Activated T-cell treated with anti-CD3 and anti-CD28 coated beads, Interleukin-2, amount 50 U/mL, for 4 hours (primary cell): ENCODE measurements at places on chromosomes 4 and X. TPM values are rescaled to one million over a fixed set of nuclear protein-coding genes. Genes with fewer than 3 reads are reported as not detected.

Gene SEC24B
- total RNA-seq: 26.3 TPM

Gene DRD5
- not detected for total RNA-seq

DNA sequence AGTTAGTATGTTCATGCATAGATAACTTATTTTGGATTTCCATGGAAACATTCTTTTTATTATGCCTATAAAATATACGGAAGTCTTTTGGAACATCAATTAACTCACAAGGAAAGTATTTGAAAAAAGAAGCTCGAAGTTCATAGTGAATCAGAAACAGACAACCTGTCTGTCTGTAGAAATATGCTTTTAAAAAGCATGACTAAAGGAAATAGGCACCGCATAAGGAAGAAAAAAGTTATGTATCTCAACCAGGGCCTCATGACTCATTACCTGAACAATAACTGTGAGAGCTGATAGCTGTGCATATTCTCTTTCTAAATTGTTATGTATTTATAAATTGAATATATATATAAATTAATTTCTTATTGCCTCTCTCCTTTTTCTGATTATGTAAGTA, 324.1 kb downstream of the TLL1 start:
- no peak for DNase-seq

DNA sequence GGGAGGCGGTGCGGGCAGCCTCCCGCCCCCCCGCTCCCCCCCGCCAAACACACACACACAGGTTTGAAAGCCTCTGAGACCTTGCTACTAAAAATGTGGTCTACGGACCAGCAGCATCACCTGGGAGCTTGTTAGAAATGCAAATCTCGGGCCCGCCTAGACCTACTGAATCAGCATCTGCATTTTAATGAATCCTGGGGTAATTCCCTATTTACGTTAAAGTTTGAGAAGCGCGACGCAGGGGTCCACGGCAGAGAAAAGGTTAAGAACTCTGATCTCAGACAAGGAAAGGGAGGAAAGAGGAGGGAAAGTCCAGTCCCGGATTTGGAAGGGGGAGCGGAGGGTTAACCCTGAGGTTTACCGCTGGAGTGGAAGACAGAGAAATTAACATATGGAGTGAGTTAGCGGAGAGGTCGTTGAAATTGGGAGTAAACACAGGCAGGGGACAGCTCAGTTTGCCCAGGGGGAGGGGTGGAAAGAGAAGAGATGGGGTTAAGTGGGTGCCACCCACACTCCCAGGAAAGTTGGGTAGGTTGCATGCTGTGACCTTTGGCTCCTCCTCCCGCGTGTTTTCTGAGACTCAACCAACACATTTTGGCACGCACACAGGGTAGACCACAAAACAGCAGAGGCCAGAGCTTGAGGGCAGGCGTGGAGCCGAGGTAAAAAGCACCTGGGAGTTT, 483.6 kb downstream of the BCOR start:
- DNase-seq: peak; percentile 59

DNA sequence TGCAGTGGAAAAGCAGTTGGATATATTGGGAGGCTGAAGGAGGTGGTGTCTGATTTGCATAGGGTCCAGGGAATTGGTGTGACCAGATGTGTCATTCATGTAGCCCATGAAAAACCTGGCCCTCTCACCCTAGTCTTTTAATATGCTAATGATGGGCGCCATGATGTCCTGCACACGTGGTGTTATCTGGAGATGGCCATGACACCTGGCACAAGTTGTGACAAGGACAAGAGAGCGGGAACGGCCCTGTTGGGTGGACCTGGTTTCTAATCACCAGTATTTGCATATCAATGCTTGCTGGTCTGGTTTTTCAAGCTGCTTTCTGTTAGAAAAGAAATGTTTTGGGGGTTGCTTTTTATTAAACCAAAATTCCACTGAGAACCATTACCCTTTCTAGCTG, 87.4 kb downstream of the ZXDA start:
- DNase-seq: no peak

DNA sequence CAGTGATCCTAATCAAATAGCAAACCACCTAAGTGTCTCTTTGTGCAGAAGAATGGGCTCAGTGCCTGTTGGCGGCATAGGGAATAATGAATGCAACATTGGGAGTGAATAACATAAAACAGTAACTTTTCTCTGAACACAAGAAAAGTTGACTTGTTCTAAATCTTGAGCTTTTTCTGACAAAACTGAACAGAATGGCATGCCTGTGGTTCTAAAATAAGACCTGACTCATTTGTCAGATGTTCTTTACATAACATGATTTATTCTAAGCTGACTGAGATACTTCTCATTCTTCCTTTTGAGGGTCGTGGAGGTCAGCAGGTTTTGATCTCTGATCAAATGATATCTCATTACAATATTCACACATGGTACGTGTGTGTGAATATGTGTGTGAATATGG, 165.4 kb upstream of the WDR1 start:
- no peak for DNase-seq

DNA sequence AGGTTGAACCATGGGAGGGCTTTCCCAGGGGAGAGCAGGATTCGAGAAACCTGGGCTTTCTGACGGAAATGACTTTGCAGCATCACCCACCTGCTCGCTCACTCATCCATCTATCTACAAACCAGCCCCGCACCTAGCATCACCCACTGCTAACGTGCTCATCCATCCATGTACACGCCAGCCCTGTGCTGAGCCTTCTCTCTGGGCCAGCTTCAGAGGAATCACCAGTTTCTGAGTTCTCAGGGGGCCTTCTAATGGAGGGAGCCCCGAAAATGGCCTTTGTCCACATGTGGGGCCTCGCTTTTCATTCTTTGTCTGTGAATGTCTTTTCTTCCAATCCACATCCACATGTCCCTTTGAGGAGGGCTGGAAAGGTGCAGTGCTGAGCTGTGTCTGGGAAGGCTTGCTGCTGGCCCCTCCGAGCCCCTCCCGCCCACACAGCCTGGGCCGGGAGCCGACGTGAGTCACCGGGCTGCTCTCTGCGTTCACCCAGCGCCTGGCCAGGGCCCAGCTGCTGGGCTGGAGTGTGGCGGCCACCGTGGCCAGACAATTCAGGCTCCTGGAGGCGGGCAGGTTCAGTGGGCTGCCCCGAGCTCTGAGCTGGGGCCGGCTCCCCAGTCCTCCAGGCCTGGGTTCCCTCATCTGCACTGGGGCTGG, 14.7 kb downstream of the SORCS2 start:
- no peak for DNase-seq

DNA sequence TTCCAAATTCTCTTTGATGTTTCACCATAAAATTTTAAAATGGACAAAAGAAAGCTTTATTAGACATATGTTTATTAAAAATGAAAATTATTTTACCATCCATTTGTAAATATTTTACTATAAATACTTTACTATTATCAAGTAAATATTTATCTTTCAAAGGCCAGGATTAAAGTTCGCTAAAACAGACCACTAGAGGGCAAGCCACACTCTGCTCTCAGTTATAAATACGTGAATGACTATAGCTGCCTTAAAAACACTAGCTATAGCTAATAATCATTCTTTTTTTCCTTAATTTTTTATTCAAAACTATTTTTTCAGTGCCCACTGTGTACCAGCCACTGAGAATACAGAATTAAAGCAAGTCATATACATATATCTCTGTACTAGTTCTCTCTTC, 38.6 kb downstream of the UNC5C start:
- DNase-seq: no peak

GRCh38 chrX:153702336-153703035, 14.8 kb downstream of the SLC6A8 start:
- no peak for DNase-seq

DNA sequence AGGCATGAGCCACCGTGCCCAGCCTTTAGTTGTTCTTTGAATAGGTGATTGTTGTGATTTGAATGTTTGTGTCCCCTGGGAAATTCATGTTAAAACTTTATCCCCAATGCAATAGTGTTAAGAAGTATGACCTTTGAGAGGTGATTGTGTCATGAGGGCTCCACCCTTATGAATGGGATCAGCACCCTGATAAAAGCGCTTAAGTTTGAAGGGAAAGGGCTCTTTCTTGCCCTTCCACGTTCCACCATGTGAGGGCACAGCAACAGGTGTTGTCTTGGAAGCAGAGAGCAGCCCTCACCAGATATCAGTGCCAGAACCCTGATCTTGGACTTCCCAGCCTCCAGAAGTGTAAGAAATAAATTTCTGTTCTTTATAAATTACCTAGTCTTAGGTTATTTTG, 33.7 kb upstream of the RP2 start:
- DNase-seq: no peak
